CD8-positive, alpha-beta memory T cell (primary cell): ENCODE measurements at places on chromosomes 11 and 22.

DNA sequence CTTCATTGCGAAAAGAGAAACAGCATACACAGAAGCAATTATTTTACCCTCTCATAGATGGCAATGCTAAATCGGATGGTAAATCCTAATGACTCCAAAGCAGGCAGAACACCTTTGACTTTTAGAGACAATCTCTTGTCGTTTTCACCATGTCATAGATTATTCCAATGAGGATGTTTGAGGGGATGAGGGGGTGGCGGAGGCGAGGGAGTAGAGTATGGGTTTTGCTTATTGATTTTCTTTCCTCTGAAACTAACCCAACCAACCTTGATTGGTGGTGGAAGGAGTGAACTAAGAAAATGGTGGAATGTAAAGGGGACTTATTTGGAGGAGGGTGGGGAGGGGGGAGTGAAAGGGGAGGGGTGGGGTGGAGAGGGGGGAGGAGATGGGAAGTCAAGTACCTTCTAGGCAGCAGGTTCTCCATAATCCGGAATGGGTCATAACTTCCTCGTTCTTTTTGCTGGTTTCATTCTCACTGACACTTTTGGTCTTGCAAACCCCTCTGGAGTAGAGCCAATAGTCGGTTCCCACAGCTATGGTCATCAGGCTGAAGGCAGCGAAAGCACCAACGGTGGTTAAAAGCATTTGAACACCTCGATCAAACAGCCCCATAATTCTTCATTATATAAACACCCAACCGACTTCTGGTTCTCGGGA is 1.5 kb downstream of the CACNG2 start:
- no peak for DNase-seq

- no peak for DNase-seq
Measured at GRCh38 chr11:15141381-15141780, 26.7 kb downstream of the INSC start.

DNA sequence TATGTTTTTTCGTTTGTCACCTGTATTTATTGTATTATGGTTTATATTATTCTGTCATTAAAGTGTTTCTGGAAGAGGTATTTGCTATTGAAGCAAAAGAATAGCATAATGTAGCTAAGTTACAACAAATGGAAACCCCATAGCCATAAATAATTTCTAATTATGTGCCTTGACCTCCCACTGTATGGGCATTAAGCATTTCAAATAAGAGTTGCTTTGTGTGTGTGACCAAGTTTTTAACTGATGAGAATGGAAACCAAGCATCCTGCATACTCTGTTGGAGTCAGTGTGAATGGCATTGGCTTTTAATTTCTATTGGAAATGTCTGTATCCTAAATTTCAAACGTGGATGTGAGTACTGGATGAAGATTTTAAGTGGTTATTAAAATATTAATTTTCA is 61.9 kb upstream of the MYO18B start:
- no peak for DNase-seq

- no peak for DNase-seq
Measured at GRCh38 chr22:50301581-50301991, 5.9 kb downstream of the PLXNB2 start.

GRCh38 chr11:64144587-64145472 is 21.1 kb downstream of the MACROD1 start:
- no peak for DNase-seq

GRCh38 chr22:18968011-18968749 is 32.1 kb upstream of the PRODH start:
- DNase-seq, result no peak

GRCh38 chr11:12827929-12828812 is 153.9 kb downstream of the TEAD1 start:
- no peak for DNase-seq

DNA sequence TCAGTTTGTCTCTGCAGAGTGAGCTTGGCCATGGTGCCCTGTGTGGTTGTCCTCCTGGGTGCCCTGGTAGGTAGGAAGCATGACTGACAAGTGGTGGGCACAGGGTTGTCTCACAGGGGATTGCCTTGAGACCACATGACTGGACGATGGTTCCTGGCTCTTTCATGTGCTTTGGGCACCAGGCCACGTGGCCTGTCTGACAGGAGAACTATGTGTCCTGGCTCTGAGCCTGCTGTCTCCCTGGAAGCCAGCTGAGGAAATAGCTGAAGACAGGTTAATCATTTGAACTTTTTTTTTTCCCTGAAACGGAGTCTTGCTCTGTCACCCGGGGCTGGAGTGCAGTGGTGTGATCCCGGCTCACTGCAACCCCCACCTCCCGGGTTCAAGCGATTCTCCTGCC is 93.2 kb downstream of the LDLRAD3 start:
- no peak for DNase-seq

DNA sequence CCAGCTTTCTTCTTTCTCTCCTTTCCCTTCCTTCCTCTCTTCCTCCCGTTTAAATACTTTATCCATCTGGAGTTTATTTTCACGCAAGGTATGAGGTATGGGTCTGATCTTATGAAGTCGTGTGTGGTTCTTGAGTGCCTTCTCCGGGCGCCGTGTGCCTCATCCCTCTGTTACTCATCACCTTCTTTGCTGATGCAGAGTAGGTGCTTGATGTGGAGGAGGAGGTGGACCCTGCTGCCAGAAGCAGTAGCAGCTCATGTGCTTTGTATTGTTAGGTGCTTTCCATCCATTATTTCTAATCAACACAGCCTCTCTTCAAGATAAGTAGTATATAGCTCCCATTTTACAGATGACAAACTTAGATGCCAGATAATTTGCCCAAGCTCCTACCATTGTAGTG is 47.0 kb downstream of the TNRC6B start:
- no peak for DNase-seq

DNA sequence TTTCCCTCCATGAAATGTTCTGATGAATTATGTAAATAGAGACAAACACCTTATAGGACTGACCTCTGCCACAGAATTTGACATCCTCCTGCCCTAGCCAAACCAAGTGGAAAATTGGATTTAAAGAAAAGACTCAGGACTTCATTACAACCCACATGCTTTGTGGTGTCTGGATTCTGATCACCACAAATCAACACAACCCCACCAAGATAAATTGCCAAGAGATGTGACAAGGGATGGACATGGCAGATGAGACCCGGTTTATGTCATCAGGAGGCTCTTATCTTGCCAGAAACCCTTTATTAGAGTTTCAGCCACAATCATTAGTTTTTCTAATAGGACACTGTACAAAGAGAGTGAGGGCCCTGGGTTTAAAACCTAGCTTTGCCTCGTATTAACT is 57.9 kb upstream of the SLC6A5 start:
- no peak for DNase-seq

DNA sequence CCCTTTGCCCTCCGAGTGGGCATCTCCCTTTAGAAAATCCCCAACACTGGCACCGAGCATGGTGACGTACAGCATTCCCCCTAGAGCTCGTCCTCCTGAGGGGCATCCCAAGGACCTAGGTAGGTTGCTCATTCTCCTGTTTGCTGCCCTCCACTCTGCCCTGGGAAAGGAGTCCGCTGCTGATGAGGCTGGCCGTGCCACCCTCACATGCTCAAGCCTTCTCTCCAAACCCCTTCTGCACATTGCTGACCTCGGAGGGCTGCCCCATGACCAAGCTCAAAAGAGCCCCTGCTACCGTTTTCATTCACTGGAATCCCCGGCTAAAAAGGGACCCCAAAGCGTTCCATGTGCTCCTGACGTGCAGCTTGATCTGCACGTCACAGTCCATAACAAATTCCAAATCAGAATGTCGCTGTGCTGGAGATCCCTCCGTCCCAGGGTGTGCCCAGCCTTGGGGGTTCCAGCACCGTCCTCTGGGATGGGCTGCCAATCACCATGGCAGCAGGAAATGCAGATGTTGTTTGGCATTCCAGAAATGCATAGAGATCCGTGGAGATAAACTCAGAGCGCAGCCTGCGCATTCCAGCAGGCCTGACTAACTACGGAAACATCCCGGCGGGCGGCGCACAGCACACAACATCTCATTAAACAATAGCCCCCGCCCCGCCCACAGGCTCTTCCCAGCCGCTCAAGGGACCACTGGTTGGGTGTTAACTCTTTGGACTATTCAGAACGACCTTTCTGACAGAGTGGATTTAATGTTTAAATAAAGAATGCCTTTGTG is 26.3 kb upstream of the GNB1L start:
- no peak for DNase-seq

- no peak for DNase-seq
Measured at GRCh38 chr11:19792510-19792909, 79.9 kb downstream of the NAV2 start.

DNA sequence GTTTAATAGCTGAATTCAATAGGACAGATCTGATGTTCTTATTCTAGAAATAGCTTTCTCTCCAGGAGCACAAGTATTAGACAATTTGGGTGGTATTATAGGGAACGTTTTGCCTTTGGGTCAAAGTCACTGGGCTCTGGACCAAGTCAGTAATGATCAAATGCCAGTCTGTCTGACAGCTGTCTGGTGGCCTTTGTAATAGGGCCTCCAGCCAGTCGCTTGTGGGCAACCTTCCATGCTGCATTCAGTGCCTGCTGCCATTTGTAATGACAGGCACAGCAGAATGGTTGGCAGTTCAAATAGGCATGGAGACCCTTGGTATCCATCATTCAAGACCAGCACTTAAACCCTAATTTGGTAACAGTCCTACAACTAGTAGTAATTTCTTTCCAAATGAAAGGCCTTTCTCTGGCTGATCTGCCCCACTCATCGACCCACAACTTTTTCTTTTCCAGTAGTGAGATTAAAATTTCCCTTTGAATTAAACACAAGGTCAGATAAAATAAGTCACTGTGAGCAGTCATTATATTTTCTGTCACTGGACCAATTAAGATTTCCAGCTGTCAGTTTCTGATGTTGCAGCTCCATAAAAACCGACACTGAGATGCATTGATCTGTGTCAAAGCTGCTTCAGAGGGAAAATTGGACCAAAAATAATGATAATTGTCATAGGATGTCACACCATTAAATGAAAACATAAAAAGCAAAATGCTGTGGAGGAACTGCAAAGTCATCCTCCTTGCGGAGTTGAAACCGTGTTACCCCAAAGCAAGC is 1038.1 kb downstream of the LRRC4C start:
- no peak for DNase-seq

GRCh38 chr22:31728857-31729256 is 21.1 kb downstream of the PRR14L start:
- DNase-seq, result no peak

- no peak for DNase-seq
Measured at GRCh38 chr11:117620659-117621058, 176.4 kb downstream of the DSCAML1 start.

DNA sequence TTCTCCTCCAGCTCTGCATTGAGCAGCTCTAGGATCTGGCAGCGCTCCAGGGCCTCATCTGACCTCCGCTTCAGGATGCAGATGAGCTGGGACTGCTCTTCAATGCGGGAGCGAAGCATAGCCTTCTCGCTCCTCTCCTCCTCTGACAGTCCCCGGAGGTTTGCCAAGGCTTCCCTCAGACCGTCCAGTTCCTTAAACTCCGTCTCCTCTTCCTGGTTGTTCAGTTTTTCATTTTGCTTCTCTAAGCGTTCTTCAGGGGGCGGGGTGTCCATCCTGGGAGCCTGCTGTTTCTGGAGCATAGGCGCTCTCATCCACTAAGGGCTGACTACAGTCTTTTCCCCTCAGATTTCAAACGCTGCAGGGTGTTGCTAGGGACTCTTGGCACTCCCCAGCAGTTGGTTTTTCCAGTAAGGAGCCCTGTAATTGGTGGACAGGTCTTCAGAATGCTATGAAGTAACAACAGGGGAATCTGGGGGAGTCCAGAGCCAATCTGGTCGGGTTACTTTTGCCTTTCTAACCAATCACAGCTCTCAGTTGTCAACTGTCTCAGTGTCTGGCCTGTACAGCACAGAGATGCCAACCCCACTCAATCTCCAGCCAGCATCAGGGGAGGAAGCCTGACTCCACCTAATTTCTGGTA is at the start of gene CCDC89:
CCDC89 (minus strand) TSS at position 376 of the 640 bp plus-strand sequence; CDS start at position 311, 65 bp downstream.
- DNase-seq, result no peak

DNA sequence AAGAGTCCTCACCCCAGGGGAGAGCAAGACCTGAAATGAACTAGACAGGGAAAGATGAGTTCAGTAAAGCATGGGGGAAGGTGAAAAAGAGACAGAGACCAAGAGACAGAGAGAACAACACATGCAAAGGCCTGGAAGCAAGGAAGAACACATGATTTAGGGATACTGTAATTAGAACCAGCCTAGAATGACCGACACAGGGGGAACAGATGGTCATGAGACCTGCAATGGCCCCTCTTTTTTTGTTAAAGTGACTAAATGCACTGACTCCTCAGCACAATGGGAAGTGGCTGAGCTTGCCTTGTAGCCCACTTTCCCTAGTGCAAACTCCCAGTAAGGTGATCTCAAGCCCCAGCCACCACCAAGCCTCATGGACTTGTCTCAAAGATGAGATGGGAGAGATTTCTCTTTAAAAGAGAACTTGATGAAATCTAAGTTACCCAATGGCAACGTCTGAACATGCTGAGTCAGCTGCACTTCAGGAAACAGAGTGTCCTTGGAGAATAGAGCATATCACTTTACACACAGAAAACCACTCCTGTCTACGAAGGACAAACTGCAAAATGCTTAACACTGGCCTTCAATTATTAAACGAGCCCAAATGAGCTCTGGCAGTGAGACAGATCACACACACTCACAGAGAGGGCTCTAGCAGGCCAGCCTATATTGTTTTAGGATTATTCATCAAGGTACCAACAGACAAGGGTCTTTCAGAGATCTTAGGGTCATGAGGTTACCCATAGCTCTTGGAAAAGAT is 91.0 kb downstream of the SERGEF start:
- DNase-seq, result no peak

GRCh38 chr11:78822931-78823423 is 248.3 kb upstream of the NARS2 start:
- DNase-seq, result no peak

DNA sequence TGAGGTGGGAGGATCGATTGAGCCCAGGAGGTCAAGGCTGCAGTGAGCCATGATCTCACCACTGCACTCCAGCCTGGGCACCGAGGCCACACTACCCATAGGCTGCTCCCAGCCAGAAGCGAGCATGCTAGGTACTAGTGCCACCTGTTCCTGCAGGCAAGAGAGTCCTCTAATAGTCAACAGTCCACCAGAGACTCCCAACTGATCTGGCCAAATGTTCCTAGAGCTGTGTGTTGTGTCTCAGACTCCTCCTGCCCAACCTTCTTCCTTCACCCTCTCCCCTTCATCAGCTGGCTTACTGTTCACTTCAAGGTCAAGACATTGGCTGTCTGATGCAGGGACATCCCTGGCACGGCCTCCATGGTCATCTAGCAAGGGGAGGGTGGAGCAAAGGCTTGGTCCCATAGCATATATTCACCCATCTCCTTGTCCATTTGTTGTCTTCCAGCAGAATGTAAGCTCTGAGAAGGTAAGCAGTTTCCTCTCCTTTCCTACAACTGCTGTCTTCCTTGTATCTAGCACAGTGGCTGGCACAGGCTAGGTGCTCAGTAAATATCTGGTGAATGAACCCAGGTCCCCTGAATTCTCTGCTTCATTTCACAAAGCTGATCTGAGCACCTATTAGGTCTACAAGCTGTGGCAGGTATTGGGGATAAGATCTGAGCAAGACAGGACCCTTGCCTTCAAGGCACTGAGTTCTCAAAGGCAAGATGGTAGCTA is 126.2 kb upstream of the SERPIND1 start:
- DNase-seq, result no peak

DNA sequence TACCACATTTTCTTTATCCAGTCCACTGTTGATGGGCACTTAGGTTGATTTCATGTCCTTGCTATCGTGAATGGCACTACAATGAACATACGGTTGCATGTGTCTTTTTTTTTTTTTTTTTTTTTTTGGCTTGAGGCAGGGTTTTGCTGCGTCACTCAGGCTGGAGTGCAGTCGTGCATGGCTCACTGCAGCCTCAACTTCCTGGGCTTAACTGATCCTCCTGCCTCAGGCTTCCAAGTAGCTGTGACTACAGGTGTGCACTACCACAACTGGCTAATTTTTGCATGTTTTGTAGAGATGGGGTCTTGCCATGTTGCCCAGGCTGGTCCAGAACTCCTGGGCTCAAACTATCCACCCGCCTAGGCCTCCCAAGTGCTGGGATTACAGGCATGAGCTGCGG is 1.5 kb upstream of the CCDC90B start:
- DNase-seq, result no peak
